ENCODE measurements at places on chromosomes 16 and 17.
A peak's percentile ranks its signal among the peaks of the same experiment; 100 is the strongest.

GRCh38 chr17:60749050-60749449 is 71.4 kb downstream of the BCAS3 start:
- no peak for DNase-seq

GRCh38 chr17:68599091-68599490 is 2.1 kb downstream of the FAM20A start:
- no peak for DNase-seq

- DNase-seq = no peak
These were observed 48.1 kb downstream of the RMI2 start for GRCh38 chr16:11393366-11393765.

- no peak for DNase-seq
These were observed 11.9 kb downstream of the TBKBP1 start for GRCh38 chr17:47705536-47706530.

DNA sequence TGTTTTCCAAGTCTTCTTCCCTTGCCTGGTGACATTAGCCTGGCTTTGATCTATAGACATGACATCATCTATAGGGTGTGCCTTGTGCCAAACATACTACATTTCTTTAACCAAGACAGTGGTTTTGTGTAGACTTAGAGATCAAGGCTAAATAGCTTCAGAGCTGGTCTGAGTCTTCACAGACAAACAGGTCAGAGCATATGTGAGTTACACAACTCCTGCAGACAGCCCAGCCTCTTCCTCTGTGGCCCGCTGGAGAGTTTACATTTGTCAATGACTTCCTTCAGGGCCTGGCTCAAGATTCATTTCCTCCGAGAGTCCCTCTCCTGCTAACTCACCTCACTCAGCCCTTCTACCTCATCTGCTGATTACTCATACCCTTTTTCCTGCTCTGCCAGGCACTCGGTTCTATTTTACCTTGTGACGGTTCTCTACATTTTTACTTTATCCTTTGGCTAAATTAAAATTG is 73.1 kb upstream of the TANC2 start:
- no peak for DNase-seq

DNA sequence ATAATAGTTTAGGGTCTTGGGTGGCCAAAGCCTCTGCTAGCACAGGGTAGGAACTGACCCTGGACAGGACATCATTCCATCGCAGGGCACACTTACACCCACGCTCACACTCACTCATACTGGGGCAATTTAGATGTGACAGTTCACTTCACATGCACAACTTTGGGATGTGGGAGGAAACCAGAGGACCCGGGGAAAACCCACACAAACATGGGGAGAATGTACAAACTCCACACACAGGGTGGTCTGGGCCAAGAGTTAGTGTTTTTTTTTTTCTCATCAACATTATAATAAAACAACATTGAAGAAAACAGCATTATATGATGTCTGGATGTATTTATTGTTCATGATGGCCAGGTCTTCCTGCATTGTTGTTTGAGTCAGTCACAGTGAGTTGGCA is 93.6 kb downstream of the CDH13 start:
- DNase-seq = no peak

DNA sequence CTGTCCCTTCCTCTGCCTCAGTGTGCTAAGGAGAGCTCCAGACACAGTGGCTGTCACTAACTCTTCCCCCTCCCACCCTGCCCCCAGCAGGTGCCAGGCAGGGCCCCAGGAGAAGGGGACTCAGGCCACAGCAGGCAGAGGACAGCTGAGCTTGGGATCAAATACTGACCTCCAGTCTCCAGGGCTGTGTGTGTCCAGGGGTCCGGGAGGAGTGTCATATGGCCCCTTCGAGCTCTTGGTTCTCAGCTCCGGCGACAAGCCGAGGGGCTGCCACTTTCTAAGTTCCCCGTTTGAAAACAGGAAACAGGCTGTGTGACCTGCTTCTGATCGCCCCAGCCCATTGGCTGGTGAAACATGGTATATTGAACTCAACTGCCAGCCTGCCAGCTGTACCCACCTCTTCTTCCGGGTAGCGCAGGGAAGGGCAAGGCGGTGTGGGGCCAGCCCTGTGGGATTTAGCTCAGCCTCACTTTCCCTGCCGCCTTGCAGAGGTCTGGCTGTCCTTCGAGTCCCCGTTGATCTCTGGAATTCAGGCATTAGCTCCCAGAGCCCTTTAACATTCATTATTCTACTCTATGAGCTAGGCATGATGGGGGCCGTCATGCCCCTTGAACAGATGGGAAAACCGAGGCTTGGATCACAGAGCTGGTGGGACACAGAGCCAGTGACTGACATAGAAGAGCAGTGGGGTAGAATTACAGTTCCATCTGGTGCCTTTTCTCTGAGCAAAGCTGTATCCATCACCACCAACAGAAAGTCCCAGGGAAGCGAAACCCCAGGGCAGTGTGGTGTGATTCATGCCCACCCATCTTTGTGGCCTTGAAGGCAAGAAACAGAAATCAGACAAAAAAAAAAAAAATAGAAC is at the start of gene SNX20:
SNX20 (minus strand) TSS at position 292 of the 865 bp plus-strand sequence. CDS start 3,786 bp downstream, outside the sequence.
- DNase-seq = no peak

GRCh38 chr16:67394155-67395104 is 1.1 kb upstream of the TPPP3 start:
- DNase-seq = peak; percentile 60

DNA sequence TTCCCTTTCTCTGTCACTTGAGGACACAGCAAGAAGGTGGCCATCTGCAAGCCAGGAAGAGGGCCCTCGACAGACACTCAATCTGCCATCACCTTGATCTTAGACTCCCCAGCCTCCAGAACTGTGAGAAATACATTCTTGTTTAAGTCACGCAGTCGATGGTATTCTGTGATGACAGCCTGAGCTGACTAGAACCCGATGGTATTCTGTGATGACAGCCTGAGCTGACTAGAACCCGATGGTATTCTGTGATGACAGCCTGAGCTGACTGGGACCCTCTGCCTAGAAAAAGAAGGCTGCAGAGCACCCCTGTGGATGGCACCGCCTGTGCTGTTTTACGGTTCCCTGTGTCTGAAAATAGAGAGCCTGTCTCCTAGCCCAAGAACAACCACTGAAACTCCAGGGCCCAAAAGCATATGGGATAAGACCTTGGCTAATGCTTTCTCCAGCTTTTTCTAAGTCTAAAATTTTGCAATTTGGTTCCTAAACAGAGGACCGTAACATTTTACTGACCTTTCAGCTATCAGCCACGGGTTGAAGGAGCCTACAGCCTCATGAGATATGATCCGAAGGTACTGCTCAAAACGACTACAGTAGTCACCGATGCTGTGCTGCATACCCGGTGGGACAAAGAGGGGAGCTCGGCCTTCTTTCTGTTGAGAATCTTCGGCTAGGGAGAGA is 33.1 kb upstream of the PITPNM3 start:
- DNase-seq = no peak

DNA sequence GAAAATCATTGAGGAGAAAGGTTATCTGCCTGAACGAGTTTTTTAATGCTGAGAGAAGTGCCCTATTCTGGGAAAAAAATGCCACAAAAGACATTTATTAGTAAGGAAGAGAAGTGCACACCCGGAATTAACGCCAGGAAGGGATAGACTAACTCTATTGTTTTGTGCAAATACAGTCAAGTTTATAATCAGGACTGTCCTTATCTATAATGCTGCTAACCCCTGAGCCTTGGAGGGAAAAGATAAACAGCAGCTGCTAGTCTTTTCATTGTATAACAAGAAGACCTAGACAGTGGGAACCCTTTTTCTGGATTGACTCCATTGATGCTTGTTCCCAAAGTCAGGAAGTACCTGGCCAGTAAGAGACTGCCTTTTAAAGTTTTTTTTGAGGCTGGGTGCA is 26.5 kb downstream of the BCAS3 start:
- no peak for DNase-seq

DNA sequence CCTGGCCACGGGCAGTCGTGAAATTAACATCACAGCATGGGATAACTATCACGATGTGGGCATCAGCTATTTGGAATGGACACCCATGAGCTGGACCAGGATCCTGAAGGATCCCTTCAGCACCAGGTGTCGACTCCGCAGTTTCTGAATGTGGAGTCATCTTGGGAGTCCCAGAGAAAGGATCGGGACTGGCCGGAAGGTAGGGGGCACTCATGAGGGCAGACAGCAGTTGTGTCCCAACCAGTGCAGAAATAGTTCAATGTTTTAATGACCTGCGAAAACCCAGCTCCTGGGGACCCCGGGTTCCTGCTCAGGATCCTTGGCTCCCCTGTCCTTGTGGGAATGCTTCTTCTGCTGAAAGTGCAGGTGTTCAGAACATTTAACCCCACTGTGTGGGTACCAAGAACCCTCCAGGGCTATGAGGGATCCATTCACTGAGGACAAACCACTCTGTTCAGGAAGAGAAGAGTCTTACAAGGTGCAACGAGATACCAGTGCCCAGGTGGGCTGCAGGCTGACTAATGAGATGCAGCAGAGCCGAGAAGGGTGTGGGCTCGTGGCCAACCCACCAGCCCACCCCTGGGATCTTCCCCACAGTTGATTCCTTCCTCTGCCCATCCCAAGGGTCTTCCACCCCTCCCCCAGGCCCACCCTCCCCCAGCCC is 154.8 kb downstream of the SALL1 start:
- no peak for DNase-seq

- no peak for DNase-seq
These were observed 1.5 kb downstream of the ZNF205 start for GRCh38 chr16:3113765-3114479.

GRCh38 chr17:76567634-76568432 is 17.8 kb downstream of the ST6GALNAC2 start:
- no peak for DNase-seq

DNA sequence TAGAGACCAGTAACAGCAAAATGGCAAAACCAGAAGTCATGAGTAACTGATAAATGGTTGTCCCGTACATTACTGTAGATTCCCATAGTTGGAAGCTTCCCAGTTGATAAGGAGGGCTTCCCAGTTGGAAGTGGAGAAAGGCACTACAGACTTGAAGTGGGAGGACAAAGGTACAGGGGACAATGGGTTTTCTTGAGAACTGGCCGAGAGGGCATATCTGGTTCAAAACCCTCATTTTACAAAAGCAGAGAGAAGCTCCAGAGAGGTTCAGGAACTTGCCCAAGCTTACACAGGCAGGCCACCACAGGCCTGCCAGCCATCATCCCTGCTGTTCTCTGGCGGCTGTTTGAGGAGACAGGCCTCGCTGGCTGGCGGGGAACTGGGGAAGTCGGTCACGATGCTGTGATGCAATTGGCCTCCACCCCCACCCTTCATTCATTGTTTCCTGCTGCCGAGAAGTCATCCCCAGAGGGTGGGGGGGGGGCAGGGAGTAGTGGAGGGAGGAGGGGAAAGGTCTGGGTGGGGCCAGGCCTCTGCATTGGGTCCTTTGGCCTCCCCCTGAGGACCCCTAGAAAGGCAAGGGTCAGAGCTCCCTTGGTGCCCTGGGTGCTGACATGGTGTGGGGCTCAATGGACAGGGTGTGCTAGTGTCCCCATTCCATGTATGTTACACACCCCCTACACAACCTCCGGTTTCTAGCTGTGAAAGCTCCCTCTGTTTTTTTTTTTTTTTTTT is 3.0 kb downstream of the UBALD2 start:
- no peak for DNase-seq

DNA sequence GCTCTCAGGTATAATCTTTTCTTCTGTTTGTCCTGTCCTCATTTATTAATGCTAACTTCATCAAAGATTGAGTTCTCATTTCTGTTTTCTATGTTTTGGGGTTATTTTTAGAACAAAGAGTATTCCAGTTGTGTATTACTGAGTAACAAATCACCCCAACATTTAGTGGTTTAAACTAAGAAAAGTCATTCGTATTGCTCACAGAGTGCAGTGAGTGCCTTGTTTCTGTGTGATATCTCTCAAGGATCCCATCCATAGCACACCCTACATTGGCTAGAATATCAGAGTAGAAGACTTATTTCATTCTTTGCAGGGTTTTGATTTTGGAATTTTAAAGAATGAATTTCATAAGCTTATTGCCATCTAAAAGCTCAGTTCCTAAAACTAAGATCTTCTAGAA is 72.1 kb downstream of the VMP1 start:
- no peak for DNase-seq

DNA sequence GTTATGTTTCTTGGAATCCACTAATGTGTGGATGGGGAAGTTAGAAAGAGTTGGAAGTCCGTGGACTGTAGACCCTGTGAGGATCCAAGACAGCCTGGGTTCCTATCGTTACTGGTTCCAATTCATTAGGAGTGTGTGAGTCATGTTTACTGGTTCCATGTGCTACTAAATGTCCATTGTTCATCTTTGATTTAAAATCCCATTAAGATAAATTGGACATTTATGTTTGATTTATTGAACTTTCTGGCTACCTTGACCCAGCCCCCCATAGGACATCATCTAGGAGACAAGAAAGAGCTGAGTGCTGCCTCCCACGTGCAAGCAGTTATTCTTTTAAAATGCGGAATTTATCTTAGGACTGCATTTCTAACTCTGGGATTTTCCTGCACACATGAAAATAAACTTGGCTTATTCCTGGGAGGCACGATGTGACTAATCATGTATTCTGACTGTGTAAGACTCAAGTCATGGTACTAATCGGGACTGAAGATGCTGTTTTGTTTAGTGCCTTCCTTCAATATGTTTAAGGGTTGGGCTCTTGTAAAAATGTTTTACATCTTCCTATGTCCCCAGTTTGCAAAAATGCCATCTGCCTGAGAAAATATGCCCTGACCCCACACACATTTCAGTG is 53.4 kb downstream of the RGS9 start:
- no peak for DNase-seq

- DNase-seq = peak; percentile 36
These were observed 390 bp downstream of the FOXL1 start for GRCh38 chr16:86578611-86579267.

- no peak for DNase-seq
These were observed 44.1 kb downstream of the CCDC42 start for GRCh38 chr17:8700546-8700945.

DNA sequence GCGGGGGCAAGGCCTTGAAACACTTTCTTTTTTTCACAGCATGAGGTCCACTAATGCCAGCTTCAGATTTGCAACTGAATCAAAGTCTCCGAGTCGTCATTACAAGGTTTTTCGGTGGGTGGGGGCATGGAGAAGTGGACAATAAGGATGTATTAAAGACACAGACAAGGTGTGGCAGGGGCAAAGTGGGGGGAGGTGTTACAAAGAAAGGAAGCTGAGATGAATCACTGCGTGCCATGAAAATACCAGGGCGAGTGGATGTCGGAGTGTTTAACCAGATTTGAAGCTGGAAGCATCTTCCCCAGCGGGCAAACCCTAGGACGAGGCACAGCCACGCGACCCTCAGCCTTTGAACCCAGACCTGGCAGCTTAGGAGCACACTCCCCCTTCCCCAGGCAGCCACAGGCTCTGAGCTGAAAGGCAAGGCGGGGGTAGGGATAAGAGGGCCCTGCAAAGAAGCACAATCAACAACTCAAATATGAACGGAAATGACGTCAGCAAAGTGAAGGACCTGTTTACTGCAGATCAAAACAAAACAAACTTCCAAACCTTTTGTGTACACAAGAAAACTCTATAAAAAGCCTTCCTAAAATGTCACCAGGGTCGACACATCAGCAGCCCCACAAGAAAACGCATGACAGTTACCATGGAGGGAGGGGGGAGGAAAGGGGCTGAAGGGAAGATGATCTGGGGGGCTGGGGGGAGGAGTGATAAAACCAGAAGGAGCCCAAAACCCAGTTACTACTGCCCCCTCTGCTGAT is 5.6 kb upstream of the ZFHX3 start:
- no peak for DNase-seq

GRCh38 chr17:66541461-66542128 is 239.2 kb downstream of the PRKCA start:
- no peak for DNase-seq

GRCh38 chr16:54974367-54974766 is 43.7 kb downstream of the IRX5 start:
- no peak for DNase-seq

GRCh38 chr17:69874175-69874670 is 200.8 kb upstream of the KCNJ16 start:
- no peak for DNase-seq

GRCh38 chr17:76872221-76872873 is 4.1 kb downstream of the MGAT5B start:
- DNase-seq = no peak
